ENCODE measurements at places on chromosomes 2 and 18.

GRCh38 chr18:50937183-50937582 lies 30.7 kb upstream of the ELAC1 start:
- DNase-seq: no peak

DNA sequence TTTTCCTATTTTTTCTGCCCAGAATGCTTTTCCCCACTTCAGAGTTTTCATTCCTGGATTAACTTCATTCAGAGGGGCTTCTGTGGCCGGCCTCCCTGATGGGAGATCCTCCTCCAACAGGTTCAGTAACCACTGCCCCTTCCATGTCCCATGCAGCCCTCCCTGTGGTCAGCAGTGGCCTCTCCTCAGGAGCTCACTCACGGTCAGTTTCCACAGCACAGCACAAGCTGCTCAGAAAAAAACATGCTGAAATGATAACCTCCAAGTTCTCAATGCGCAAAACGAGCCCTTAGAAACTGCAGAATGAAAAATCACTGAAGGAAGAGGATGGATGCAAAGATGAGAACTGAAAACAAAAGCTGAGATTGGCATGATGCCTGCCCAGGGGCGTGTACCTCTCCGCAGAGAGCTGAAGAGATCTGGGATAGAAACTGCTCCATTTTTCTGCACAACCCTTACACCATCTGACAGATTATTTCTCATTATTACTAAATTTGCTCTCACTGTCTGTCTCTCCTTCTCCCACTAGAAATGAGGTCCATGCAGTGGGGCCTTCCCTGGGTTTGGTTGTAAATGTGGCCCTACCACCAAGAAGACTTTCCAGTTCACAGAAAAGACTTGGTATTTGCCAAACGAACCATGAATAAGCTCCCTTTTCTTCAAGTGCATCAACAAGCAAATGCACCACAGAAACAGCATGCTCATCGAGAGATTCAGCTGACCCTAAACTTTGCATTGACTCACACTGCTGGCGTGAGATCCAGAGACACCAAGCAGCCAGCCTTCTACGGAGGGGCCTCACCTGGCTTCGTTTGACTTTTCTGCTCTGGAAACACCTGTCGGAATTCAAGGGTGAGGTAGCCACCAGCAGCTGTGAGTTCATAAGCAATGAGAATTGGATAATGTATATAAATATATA lies 51.5 kb downstream of the TMEM18 start:
- no peak for DNase-seq

DNA sequence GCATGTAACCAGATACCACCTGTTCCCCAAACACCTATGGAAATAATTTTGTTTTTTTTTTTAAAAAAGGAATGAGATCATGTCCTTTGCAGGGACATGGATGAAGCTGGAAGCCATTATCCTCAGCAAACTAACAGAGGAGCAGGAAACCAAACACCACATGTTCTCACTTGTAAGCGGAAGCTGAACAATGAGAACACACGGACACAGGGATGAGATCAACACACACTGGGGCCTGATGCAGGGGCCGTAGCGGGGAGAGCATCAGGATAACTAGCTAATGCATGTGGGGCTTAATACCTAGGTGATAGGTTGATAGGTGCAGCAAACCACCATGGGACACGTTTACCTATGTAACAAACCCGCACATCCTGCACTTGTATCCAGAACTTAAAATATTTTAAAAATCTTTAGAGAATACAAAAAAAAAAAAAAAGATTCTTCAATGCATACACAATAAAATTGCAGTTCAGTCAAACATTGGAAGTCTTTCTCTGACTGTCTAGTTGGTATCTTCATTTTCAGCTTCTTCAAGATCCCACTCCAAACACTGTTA lies 11.6 kb upstream of the CASP10 start:
- no peak for DNase-seq

DNA sequence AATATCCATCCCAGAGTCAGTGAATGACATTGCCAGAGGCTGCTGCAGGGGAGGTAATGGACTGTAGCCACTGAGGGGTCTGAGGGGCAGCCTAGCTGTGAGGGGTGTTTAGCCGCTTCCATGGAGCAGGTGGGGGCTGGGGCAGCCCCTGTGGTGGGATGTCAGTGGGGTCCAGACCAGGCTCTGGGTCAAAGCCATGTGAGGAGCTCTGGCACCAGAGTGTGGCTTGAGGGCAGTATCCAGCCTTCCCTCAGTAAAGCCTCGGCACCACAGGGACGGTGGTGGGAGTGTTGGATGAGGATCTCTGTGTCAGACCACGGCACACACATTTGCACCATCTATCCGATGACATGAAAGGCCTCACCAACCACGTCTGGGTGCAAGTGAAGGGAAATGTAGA lies 85.0 kb downstream of the INHBB start:
- no peak for DNase-seq

DNA sequence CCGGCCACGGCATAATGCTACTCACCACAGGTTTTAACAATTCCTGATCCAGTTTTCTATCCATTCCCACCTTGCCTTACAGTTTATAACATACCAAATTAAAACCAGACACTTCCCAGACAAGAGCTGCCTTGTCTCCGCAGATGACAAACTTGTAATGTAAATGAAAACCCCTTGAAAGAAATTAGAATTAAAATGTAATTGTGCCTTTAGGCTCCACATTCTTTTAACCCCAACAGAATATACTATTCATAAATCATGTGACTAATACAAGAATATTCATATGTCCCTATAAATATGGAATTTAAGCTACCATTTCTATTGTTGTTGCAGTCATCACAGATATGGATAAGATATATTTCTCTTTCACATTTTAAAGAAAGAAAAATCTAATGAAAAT lies 69.9 kb upstream of the ZBTB14 start:
- no peak for DNase-seq

DNA sequence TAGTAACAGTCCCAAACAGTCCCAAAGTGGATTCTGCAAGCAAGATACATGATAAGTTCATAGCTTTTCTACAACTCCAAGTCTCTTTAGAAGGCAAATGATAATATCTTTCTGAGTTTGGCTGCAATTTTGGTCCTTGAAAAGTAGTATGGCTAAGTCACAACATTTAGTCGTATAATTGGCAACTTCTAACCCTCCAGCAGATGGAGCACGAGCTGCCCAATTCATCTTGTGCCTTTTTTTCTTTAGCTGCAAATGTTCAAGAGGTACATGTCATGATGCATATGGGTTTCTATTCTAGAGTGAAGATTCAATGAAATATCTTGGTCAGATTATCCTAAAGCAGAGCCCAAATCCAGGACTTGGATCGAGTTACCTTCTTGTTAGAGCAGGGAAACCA lies 127.0 kb upstream of the KLHL14 start:
- DNase-seq: no peak

DNA sequence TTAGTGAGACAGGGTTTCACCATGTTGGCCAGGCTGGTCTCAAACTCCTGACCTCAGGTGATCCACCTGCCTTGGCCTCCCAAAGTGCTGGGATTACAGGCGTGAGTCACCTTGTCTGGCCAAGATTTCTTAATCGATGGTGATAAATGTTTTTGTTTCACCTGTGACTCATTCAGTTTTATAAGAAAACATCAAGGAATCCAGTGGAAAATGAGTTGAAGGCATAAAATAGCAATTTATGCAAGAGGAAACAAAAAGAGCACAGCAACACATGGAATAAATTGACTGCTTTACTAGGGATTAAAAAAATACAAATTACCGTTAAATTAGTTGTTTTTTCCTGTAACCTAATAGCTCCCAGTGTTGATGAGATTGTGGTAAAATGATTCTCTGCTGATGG lies 80.2 kb downstream of the CDK15 start:
- no peak for DNase-seq

GRCh38 chr2:161569401-161569800 lies 54.8 kb upstream of the SLC4A10 start:
- DNase-seq: no peak

- DNase-seq: no peak
These were observed 49.0 kb downstream of the SETBP1 start for GRCh38 chr18:44729631-44730101.

DNA sequence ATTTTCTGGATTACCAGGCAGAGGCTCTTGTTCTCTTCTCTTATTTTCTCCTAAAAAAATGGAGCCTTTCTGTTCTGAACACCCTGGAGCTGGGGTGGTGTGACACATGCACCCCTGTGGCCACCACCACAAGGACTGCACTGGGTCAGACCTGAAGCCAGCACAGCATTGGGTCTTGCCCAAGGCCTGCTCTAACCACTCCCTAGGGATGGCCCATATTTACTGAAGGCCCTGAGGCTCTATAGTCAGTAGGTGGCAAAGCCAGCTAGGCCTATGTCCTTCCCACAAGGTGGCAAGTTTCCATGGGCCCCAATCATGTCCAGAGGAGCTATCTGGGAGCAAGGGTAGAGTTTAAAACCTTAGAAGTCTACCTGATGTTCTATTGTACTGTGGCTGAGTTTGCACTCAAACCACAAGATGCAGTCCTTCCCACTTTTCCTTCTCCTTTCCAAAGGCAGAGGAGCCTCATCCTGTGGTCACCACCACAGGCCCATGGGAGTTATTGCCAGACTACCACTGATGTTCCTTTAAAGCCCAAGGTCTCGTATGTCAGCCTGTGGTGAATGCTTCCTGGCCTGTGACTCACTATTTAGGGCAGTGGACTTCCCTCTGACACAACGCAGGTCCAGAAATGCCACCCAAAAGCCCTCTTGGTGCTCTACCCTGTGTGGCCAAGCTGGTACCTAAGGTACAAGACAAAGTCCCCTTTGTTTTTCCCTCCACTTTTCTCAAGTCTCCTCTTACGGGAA lies 15.0 kb upstream of the FMNL2 start:
- no peak for DNase-seq

DNA sequence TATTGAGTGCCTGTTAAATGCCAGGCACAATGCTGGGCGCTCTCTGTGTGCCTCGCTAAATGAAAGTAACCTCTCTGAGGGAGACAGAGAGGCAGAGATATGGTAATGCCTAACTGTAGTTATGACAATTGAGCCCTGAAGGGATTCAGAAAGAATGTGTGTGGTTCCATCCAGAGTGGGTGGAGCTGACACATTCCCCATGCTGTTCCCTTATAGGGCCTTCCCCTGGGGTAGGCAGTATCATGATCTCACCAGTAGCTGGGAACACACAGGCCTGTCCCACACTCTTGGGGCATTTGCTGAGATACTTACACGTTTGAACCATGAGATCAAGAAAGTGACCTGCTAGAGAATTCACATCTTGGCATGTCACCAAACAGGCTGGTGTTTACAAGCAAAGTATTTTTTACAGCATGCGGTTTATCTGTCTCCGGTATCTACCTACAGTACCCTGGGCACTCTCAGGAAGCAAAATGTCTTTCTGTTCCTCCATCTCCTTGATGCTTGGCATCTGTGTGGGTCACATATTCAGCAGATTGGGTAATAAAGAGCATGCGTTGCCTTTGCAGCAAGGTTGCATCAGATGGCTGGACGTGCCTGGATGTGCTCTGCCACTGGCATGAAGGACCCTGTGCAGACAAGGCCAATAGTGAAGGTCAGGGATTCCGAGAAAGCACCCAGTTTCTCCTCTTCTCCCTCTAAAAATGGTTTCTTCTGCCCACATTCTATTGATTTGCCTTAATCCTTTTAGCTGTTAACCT lies 9.4 kb downstream of the CTIF start:
- DNase-seq: no peak

DNA sequence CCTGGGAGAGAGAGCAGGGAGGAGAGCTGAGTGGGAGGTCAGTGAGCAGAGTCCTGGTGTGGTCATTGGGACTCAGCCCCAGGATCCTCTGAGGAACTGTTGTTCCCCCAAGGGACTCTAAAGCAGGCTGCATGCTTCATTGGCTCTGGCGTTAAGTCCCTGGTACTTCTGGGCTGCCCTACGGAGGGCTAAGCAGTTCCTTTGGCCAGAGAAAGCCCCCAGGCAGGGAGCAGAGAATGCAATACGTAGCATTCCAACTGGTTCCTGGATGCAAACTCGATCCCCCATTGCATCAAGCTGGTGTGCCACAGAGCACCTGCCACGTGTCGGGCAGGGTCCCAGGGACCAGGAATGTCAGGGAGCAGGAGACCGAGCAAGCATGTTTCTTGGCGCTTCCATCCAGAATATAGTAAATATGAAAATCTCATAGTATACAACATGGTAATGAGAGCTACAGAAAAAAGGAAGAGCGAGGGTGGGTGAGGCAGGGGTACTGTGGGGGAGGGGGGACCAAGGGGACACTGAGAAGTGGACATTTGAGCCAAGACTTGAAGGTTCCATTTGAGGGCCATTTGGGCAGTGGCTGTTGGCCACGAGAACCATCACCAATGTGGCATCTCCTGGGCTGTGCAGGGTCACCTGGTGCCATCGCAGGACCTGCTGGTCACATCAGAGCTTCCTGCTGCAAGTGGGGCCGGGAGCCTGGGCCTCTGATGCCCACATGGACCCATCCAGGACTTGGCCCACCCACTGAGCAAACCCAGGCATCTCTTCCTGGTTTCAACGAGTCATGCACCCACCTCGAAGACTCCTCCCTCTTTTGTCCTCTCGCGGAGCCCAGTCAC lies 160.4 kb downstream of the ASB1 start:
- no peak for DNase-seq

DNA sequence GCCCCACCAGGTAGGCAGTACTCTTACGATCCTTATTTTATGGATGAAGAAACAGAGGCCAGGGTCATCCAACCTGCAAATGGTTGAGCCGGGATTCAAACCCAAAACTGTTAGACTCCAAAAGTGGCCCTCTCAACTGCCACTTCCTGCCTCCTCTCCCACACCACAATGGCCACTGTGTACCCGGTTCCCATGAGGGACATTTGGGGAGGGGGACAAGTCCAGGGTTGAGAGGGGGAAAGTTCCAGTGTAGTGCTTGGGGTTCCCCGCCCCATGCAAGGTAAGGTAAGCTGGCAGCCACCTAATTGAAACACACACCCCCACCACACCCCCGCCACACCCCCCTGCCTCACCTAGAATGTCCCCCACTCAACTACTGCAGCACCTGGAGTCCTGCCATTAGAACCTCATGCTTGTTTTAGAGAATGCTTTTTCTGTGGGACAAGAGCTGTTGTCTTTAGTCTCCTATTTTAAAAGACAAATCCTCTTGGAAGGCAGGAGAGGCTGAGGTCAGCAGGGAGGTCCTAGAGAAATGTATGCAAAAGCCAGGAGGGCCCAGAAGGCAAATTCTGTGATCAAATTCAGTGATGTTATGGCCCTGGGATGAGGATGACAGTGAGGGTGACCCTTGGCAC lies 145.2 kb downstream of the ZFP36L2 start:
- DNase-seq: no peak

DNA sequence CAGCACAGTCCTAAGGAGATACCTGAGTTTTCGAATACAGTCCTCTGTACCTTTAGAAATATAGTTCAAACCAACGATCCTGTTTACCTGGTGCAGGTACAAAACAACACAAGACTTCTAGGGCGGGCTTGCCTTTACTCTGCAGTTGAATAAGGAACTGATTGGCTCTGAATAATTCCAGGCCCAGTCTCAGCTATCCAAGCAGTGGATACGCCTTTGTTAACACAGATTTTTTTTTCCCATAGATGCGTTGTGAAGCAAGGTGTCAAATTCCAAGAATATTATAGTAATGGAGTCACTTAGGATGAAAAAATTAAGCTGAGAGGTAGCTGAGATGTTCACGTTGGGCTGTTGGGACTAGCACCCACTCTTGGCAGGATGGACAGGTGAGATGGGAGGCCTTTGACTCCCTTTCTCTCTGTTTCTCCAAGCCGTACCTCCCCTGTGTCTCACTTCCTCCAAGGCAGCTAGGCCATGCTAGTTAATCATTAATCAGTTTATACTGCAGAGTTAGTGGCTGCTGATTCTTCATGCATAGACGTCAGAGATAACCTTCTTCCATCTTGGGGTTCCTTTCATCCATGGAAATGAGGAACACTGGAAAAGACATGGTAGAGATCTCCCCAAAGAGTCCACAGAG lies 380.8 kb upstream of the ACVR2A start:
- no peak for DNase-seq

GRCh38 chr2:3214065-3214464 lies 163.6 kb downstream of the EIPR1 start:
- DNase-seq: no peak

GRCh38 chr2:239102266-239102665 lies 254.4 kb downstream of the TWIST2 start:
- DNase-seq: no peak
